Activated naive CD8-positive, alpha-beta T cell treated with anti-CD3 and anti-CD28 coated beads for 36 hours (primary cell): ENCODE measurements at places on chromosomes 2 and 18. TPM values are rescaled to one million over a fixed set of nuclear protein-coding genes. Genes with fewer than 3 reads are reported as not detected.

TMEM163 gene
- not detected for total RNA-seq

ASPRV1 gene
- total RNA-seq: 0.74 TPM

STAT4 gene
- 80.6 TPM for total RNA-seq

IL36A gene
- not detected for total RNA-seq

POTEI gene
- total RNA-seq: not detected

LCT gene
- total RNA-seq: 0.34 TPM

DYSF gene
- 4.3 TPM for total RNA-seq

LRATD1 gene
- total RNA-seq: not detected
